Right lobe of liver (tissue), 6 donors: ENCODE measurements at places on chromosomes 12 and 14.

DNA sequence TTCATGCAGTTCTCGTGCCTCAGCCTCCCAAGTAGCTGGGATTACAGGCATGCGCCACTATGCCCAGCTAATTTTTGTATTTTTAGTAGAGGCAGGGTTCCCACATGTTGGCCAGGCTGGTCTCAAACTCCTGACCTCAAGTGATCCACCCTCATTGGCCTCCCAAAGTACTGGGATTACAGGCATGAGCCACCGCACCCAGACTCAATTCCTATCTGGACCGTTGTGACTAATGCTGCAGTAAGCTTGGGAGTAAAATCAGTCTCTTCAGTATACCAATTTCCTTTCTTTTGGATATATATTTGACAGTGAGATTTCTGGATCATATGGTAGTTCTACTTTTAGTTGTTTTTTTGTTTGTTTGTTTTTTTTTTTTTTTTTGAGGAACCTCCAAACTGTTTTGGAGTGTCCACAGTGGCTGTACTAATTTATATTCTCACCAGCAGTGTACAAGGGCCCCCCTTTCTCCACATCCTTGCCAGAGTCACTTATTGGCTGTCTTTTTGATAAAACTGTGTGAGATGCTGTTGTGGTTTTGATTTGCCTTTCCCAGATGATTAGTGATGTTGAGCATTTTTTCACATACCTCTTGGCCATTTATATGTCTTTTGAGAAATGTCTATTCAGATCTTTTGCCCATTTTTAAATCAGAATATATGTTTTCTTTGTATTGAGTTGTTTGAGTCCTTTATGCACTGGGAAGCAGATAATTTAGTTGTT is 37.3 kb upstream of the EVL start:
- DNase-seq: no peak

- no peak for DNase-seq
These were observed 60.3 kb downstream of the HSPB8 start for GRCh38 chr12:119239040-119239439.

DNA sequence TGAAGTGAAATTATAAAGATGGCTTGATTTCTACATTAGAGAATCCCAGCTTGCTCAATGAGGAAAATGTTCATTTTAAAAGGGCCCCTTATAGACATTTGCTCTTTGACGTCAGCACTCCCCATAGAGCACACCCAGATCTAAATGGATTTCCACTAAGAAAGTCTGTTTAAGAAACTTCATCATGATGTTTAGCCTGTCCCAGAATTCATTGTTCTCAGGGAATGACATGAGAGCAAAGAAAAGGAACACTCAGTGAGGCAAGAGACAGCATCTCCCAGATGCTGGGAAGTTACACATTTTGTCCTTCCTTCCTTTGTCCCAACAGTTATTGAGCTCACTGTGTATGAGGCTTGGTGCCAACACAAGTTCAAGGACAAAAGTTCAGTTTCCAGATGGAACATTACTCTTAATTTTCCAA is 4.9 kb downstream of the PHLDA1 start:
- no peak for DNase-seq

DNA sequence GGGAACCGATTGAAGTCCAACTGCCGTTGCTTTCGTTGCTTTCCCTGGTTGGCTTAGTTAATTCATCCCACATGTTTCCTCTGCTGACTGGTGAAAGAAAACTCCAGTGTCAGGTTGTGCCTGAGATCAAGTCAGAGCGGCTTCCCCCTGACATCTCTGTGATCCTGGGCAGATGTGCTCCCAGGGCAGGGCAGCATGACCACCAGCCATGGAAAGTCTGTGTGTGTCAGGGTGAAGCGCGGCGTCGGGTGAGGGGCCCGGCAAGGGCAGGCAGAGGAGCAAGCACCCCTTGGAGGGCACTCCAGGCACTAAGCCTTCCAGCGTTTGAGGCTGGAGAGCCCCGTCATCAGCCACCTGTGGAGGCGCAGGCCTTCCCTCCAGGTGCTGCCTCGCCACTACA is 54.5 kb upstream of the IGF1 start:
- DNase-seq: no peak

DNA sequence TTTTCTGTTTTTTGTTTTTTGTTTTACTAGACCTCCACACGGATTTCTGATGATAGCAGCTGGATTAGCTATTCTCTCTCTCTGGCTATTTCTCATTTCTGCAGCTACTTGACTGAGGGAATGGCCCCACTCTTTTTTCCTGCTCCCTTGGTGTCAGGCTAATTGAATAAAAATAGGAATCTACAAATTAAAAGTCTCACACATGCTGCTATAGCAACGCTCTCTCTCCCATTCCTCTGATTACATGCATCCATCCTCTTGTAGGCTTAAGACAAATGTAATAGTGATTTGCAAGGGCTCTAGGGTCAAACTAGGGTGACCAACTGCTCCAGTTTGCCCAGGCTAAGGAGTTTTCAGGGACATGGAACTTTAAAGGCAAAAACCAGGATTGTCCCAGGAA is 221.8 kb downstream of the PHLDA1 start:
- no peak for DNase-seq

GRCh38 chr12:53729644-53730043 is 2.4 kb upstream of the CALCOCO1 start:
- DNase-seq: no peak

- DNase-seq: peak; percentile 88
These were observed 6.0 kb upstream of the ACADS start for GRCh38 chr12:120719496-120720233.

DNA sequence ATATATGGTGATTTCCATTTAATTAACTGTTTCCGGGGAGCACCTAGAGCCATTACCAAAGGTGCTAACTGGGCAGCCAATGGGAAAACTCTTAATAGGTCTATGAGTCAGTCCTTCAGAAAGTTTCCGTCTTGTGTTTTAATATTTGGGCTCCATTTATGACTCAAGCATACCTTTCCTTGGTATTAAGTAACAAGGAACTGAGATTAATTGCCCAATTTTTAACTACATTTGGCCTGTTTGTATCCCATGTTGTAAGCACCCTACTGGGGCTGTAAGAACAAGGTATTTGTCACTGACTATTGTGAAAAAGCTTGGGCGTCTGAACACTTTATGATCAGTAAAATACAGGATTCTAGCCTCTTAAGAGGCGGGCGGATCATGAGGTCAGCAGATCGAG is 62.8 kb upstream of the FOXN3 start:
- DNase-seq: no peak

- no peak for DNase-seq
These were observed 260.0 kb upstream of the PLEKHG7 start for GRCh38 chr12:92442782-92443181.

DNA sequence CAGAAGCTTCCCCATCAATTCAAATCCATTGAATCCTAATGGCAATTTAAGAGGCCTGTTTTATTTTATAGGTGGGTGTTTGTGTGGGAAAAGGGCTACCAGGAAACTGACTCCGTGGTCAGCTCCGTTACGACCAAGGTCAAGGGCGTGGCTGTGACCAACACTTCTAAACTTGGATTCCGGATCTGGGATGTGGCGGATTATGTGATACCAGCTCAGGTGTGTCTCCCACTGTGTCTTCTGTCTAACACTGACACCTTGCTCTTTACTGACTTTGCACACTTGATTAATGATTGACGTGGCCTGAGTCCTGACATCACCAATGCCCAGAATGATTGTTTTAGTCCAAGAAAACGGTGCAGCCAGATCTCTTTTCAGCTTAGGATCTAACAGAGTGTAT is 7.1 kb downstream of the P2RX4 start:
- DNase-seq: no peak

GRCh38 chr14:28661171-28661772 is 105.3 kb upstream of the FOXG1 start:
- DNase-seq: no peak

DNA sequence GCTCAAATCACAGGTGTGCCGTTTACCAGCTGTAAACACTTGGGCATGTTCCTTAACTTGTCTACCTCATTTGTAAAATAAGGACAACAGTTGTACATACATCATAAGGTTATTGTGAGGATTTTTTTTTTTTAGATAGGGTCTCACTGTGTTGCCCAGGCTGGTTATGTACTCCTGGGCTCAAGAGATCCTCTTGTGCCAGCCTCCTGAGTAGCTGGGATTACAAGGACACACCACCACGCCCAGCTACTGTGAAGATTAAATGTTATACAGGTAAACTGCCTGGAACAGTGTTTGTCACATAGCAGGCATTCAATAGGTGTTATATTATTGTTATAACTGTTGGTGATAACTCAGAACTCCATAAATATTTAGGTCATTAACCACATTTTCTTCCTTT is 12.7 kb downstream of the TMED10 start:
- DNase-seq: no peak

- DNase-seq: no peak
These were observed 52.7 kb downstream of the FOXN3 start for GRCh38 chr14:89364316-89364715.

DNA sequence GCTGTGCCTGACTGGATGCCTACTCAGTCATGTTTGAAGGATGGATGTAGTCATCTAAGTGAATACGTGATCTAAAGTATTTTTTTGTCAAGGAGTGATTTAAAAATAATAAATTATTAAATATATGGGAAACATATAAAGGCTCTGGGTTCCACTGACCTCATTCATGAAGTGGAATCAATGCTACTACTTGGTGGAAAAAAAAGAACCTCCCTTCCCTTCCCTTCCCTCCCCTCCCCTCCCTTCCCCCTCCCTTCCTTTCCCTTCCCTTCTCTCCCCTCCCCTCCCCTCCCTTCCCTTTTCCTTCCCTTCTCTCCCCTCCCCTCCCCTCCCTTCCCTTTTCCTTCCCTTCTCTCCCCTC is 162.7 kb downstream of the ESRRB start:
- no peak for DNase-seq

GRCh38 chr12:111102102-111102739 is 181.8 kb upstream of the MYL2 start:
- DNase-seq: peak; percentile 76

GRCh38 chr12:107503129-107503855 is 182.3 kb upstream of the PWP1 start:
- DNase-seq: no peak

DNA sequence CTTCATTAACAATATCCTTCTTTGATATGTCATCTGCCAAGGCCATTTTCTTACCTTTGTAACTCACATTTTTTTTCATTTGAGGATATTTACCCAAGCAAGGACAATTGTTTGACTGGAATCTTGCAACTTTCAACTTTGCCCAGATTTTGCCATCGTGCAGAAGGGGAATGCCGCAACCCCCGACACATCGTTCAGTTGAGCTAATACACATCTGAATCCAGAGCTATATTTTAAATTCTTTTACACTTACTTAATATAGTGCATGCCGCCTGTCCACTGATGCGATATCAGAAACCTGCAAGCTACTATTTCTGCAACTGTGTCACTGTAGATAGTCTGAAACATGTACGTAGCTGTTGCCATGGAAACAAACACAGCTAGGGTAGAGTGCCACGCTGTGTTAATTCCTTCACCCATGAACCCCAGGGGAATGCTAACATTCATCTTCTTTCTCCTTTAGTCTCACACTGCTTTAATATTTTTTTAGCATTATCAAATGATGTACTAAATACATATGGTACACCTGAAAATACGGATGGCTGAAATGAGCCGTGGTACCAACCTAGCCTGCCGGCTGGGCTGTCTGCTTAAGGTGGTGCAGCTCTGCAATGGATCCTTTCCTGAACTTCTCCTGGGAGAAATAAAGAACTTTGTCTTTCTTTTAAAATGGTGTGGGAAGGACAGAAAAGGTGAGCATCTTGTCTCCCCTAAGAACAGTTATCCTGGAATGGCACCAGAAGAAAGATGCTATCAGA is 77.0 kb upstream of the FOXN3 start:
- peak; percentile 39 for DNase-seq

- DNase-seq: no peak
These were observed 83.1 kb downstream of the KCNMB4 start for GRCh38 chr12:70449074-70449752.

- DNase-seq: no peak
These were observed 7.0 kb downstream of the ETNK1 start for GRCh38 chr12:22631863-22632463.

DNA sequence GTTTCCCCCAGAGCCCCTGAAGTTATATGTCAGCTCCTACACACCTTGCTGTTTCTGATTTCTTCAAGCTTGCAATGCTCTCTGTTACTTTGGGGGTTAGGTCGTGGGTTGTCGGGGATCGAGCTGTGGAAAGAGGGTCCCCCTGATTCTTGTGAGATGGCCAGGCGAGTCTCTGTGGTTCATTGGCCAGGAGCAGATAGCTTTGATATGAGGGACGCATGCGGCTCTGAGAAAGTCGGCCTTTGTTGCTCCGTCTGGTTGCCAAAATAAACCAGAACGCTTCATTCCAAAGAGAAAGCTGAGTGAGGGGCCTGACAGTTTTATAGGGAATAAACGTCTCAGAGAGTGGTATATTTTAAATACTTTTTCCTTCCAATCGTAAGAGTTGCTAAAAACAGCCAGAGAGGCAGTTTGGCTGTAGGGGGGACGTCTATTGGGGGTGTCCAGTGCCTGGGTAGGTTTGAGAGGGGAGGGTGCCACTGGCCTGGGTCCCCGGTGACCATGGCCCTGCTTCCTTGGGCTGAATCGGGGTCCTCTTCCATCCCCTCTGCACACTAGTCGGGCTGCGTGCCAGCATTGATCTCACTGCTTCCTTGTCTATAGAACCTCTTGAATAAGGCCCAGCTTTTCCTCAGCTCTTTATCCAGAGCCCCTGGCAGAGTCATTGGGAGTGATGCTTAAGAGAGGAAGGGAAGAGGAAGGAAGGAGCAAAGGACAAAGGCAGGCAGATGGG is 18.9 kb downstream of the CCND2 start:
- DNase-seq: no peak

- DNase-seq: no peak
These were observed 158.7 kb downstream of the METTL25 start for GRCh38 chr12:82517027-82517426.

- no peak for DNase-seq
These were observed 203.8 kb upstream of the SFSWAP start for GRCh38 chr12:131507094-131507493.

- DNase-seq: no peak
These were observed 93.7 kb downstream of the SPTSSA start for GRCh38 chr14:34368115-34368970.

GRCh38 chr12:79108962-79109361 is 244.4 kb downstream of the SYT1 start:
- no peak for DNase-seq

DNA sequence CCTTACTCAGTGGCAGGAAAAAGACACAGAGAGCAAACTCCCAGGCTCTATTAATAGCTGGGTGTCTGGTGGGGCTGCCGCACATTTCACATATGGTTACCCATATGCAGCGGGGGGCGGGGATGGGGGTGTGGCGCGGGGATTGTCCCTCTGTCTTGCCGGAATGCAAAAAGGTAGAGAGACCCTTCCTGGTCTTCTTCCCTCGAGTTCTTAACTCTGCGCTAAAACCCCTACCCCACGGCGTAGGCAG is 1.7 kb downstream of the PRMT8 start:
- DNase-seq: no peak
